Lower lobe of right lung (tissue), 2 donors: ENCODE measurements at places on chromosomes 2 and 18.

DNA sequence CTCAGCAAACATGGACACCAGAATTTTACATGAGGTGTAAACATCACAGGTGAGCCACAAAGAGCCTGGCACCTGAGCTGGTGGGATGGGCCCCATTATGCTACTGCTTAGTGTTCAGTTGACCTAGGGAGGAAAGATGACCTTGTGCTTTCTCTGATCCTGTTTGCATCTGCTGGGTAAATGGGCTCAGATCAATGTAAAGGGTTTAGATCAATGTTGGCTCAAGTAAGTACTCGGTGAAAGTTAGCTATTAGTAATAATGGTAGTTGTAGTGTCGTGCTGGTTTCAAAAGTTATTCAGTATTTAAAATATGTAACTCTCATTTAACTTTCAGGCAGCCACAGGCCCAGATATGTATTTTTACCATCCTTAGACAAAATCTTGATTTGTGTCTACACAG lies 19.8 kb downstream of the ABHD3 start:
- DNase-seq, result no peak

DNA sequence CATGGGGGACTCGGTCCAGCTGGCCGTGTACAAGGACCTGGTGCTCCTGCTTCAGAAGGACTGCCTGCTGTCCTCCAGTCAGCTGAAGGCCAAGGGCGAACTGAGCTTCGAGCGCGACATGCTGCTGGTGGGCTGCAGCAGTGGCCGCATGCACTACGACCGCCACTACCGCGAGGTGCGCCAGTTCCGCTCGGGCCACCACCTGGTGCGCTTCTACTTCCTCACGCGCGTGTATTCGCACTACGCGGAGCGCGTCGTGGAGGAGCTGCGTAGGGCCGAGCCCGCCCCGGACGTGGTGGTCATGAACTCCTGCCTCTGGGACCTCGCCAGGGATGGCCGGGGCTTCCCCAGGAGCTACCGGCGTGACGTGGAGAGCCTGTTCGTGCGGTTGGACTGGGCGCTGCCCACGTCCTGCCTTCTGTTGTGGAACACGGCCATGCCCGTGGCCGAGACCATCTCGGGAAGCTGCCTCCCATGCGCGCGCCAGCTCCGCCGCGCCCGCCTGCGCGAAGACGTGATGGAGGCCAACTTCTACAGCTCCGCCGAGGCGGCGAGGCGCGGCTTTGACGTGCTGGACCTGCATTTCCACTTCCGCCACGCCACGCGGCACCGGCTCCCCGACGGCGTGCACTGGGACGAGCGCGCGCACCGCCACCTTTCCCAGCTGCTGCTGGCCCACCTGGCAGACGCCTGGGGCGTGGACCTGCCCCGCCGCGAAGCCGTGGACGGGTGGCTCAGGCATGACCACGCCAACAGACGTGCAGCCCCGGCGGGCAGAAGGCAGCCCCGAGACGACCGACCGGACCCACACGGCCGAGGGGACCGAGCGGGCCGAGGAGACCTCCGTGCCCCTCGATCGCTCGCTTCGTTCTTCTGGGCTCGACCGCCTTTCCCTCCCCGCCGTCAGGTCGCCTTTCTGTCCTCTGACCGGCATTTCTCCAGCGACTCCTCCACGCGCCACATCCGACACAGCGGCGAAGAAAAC lies 293.9 kb upstream of the ERBB4 start:
- DNase-seq, result peak; percentile 35

- DNase-seq, result no peak
Observed at GRCh38 chr2:233940376-233941276, 23.5 kb downstream of the TRPM8 start.

DNA sequence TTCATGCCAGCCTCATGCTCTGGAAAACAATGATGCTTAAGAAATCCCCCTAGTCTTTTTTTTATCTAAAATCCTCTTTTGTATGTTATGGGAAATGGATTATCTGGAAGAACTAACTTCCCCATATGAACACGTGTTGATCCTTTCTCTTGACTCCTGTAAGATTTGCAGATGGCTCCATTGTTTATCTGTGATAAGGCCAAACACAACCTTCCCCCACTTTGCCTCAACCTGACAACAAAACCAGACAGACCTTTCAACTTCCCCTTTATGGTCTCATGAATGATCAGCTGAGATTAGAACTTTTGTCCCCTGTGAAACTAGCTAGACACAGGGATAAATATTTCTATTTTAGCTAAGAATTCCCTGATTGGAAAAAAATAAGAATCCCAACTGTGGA lies 828.0 kb upstream of the CDH2 start:
- no peak for DNase-seq

GRCh38 chr2:235754357-235755207 lies 260.7 kb downstream of the AGAP1 start:
- no peak for DNase-seq

DNA sequence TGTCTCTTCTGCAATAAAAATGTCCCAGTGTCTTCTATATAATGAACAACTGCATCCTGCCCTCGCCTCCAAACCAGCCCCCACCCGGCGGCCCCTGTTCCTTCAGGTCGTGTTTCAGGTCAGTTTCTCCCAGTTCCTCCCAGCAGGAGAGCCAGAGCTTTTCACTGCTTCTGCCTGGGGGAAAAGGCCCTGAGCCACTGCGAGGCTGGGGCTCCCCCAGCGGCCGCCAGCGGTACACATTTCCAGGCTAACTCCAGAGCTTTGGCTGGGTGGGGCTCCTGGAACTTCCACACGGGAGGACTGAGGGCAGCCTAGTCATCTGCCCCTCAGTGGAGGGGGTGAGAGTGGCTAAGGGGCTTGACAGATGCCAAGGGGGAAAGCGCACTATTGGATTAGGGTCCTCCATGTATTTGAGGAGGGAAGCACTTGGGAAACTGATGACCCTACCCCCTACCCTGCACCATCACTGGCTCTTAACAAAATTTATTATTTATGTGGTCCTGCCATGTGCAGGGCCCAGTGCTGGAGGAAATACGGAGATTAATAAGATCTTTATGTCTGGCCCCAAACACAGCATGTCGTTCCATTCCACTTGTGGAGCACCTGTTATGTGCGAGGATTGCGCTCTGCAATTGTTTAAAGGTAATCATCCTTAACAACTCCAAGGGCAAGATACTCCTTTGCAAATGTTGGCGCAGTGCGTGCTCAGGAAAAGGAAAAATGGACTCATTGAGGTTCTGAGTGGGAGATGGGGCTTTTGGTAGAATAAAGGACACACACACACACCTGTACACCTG lies 17.3 kb upstream of the CYS1 start:
- DNase-seq, result peak; percentile 77

- no peak for DNase-seq
Observed at GRCh38 chr2:222336442-222336841, 37.6 kb upstream of the PAX3 start.

DNA sequence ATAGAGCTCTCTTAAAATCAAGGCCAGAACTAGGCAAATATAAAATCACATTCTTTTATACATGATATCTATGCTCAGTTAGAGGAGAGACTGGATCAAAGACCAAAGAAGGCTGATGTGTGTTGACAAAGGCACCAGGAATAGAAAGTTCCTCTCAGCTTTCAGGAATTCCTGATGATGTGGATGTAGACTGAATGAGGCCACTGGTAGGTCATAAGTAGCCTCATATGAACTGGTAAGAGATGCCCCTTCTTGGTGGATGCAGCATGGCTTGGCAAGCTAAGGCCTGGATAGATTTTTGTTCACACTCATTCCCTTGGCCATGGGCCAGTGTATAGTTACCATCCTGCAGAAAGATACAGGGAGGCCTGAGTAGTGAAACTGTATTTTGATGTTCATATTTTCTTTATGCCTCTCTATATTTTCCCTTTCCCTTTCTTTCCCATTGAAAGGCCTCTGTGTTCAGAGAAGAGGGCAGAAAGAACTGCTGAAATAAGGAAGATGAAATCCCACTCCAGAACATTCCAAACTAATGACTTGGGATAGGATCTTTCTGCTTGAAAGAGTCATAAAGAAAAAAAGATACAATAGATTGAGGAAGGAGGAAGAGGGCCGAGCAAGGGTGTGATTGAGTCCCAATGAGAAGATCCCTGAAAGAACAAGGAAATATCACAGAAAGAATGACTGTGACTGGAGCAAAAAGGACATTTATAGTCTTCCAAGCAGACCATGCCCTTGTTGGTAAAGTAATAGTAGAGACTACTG lies 2182.7 kb upstream of the PIK3C3 start:
- DNase-seq, result no peak

DNA sequence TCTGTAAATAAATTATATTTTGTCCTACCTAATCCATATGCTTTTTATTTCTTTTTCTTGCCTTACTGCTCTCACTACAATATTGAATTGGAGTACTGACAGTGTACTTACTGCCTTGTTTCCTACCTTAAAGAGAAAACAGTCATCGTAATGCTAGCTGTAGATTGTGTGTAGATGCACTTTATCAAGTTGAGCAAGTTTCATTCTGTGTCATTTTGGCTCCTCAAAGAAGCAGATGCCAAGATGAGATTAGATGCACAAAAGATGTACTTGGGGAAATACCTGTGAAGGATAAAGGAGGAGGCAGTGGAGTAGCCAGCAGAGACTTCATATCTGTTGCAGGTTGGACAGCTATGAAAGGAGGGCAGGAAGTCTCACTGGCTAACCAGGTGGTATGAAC lies 145.5 kb downstream of the FTCDNL1 start:
- no peak for DNase-seq

DNA sequence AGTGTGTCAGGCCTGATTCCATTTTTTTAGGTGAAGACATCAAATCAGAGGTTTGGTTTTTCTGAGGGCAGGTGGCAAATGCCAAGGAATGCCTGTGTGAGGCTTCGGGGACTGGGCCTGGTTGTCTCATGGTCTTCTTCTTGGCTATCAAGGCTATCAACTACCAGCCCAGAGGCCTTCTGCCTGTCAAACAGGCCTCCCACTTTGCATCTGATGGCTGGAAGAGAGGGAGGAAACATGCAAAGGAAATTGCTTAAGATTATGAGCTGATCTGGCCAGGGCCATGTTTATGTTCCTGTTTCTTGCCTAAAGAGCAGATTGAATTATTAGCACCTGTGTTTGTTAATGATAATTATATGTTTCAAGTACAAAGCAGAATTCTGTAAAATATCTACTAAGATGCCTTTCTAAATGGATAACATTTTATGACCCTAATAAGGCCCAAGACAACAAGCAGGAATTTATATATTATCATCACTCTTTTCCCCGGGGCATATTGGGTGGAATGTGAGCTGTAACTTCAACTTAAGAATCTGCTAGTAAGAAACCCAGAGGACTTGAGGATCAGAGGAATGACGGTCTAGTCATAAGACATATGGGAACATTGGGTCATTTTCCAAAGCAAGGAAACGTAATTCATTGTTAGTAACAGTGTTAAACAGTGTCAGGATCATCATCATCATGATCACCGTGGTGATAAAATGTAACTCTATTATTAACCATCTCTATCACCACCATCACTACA lies 123.2 kb downstream of the LYPD6B start:
- DNase-seq, result no peak

DNA sequence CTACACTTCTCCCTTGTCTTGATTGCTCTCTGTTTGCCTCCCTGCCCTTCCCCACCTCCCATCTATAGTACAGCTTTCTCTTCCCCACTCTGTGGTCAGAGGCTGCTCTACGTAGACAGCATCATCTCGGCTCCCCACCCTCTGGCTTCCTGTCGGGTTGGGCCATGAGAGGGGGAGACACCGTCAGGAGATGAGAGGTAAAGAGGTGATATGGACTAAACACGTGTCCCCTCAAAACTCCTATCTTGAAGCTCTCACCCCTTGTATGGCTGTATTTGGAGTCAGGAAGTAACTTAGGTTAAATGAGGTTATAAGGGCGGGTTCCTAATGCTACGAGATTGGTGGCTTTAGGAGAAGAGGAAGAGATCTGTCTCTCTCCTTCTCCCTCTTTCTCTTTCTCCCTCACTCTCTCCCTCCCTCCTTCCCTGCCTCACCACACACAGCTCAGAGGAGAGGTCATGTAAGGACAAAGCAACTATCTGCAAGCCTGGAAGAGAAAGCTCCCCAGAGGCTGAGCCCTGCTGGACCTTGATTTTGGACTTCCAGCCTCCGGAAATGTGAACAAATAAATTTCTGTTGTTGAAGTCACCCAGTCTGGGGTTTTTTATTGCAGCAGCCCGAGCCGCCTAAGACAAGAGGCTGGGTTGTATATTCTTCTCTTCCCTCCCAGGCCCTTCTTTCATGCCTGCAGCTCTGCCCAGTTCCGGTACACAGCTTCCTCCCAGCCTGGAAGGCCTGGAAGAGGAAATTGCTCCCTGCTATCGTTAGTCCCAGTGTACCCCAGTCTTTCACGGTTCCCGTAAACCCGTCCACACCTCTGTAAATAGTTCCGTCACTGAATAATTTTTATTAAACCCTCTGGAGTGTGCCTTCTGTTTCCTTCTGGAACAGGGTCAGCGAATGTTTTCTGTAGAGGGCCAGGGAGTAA lies 138.0 kb downstream of the AKAIN1 start:
- no peak for DNase-seq

GRCh38 chr2:172261292-172261691 lies 158.6 kb upstream of the DLX2 start:
- DNase-seq, result no peak

- DNase-seq, result no peak
Observed at GRCh38 chr18:74277296-74277695, 14.5 kb downstream of the CYB5A start.

- DNase-seq, result no peak
Observed at GRCh38 chr2:2413525-2413924, 82.5 kb upstream of the MYT1L start.

GRCh38 chr2:140248623-140249022 lies 1468.4 kb upstream of the NXPH2 start:
- DNase-seq, result no peak

GRCh38 chr2:104755026-104755878 lies 98.7 kb upstream of the POU3F3 start:
- peak; percentile 53 for DNase-seq

DNA sequence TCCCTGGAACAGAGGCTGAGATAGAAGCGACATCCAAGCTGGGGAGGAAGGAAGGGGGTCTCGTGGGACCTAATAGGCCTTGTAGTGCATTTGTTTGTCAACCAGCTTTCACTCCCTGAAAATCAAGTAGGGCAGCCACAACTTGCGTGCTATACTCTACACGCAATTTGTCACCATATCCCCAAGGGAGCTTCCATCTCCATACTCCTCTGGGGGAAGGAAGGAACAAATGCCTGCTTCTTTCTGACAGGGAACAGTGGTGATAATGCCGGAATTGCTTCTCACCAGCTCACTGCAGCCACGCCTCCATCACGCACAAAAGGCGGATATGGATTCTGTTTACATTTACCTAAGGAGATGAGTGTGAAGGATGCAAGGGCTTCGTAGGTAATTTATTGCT lies 213.4 kb downstream of the TMEM163 start:
- DNase-seq, result no peak
